Activated CD4-positive, alpha-beta T cell treated with anti-CD3 and anti-CD28 coated beads, Interleukin-10, Interleukin-2, amounts not matched to agents 100 ng/mL and 50 ng/mL, durations not matched to agents 16 hours and 8 hours (primary cell): ENCODE measurements at places on chromosomes 6 and 20.

GRCh38 chr6:37784585-37784967 is 35.0 kb upstream of the ZFAND3 start:
- no peak for DNase-seq

DNA sequence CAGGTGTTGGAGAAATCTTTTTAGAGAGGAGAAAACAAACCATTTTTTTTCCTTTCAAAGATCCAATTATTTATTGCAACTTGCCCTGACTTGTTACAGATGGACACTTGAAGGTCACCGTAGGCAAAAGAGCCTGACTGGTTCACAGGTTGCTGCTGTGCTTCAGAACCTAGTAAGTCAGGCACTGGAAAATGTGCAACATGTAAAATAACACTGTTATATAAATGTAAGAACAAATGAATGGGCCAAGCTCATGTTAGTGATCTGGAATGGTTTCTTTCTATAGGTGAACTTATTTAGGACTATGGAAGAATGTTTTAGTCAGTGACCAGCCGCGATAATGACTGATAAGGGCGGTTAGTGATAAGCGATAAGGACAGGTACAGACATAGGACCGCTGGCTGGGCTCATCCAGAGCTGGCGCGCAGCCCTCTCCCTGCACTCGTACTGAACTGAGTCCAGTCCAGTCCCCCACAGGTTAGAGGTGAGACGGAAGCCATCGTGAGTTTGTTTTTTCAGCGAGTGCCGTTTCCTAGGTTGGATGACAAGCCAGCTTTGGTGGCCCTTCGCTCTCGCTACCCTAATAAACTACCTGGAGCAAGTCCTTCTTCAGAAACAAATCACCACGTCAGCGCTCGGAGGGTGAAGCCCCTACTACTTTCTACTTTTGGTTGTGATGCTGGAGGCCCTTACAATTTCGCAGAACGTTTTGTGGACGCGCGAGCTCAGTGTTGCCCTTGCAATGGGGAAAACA is 94.4 kb upstream of the PRDM1 start:
- DNase-seq = no peak

GRCh38 chr6:63418741-63419140 is 99.0 kb upstream of the LGSN start:
- DNase-seq = no peak

DNA sequence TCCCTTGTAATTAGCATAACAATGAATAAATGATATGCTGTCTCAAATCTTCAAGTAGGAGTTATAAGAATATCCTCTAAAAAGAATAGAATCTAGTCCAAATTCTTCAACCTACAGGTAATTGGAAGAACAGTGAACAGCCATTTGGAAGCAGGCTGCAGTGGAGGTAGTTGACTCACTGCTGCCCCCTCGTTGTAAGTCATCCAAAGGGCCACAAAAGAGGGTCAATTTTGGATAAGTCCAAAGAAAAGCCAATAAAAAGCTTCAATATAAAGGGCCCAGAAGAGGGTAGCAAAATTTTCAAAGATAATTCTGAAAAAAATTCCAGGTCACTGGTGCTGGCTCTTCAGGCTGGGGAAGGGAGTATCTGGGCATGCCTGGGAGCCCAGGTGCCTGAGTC is 60.8 kb upstream of the SSTR4 start:
- peak; percentile 3 for DNase-seq

- DNase-seq = peak; percentile 70
Observed at GRCh38 chr20:60137657-60138245, 179.5 kb downstream of the CDH26 start.

GRCh38 chr6:792662-793061 is 99.7 kb upstream of the EXOC2 start:
- no peak for DNase-seq

- no peak for DNase-seq
Observed at GRCh38 chr6:16527691-16528090, 233.6 kb downstream of the ATXN1 start.

DNA sequence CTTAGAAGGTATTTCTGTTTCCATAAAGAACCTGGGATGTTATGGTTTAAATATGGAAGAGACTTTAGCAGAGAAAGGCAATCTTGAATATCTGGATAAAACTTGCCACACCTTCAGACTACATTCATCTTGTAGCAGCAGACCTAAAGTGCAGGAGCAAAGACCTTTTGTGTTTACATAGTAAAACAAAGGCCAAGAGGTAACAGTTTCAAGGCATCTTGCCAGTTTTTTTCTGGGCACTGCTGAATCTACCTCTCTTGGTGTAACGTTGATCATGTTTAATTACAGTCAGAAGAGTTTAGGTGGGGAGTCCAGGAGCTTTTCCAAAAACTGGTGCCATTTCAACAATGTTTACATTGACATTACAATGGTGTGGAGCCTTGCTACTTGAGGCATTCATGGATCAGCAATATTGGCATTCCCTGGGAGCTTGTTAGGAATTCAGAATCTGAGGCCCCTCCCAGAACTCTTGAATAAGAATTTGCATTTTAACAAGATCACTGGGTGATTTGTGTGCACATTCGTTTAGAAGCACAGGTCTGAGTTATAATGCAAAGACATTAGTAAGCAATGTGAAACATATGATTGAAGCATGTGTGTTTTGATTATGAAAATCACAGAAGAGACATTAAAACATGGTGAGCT is 94.5 kb downstream of the F13A1 start:
- DNase-seq = no peak

- peak; percentile 35 for DNase-seq
Observed at GRCh38 chr6:39934131-39934757, at the start of gene MOCS1. Gene MOCS1, minus strand, starts transcription at chr6:39934462. Its CDS starts 45 bp downstream, at chr6:39934417.

GRCh38 chr6:9745476-9745875 is 669.4 kb downstream of the TFAP2A start:
- no peak for DNase-seq

DNA sequence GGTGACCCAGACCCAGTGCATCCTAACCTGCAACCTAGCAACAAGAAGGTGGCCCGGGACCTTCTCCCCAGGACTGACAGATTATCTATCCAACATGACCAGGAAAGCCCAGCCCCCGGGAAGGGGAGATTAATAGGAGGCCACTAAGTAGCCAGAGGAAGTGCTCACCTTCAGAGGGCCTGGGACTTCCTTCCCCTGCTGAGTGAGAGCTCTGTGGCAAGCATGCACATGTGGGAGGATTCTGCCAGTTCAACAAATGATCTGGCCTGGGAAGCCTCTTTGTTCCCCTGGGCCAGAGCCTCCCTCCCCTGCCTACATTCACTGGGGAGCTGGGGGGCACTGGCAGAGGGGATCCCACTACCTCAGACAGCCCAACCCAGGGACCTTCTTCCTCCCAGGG is 39.6 kb downstream of the SHLD1 start:
- DNase-seq = no peak
